Stimulated activated naive B cell treated with anti-CD40 and anti-IgM and Interleukin-4, amounts not matched to agents 10 μg/mL and 1 μg/mL and 100 μg/mL, for 72 hours (primary cell): ENCODE measurements at places on chromosomes 2 and 18.

GRCh38 chr2:24875901-24876300, 44.1 kb downstream of the ADCY3 start:
- DNase-seq: no peak

DNA sequence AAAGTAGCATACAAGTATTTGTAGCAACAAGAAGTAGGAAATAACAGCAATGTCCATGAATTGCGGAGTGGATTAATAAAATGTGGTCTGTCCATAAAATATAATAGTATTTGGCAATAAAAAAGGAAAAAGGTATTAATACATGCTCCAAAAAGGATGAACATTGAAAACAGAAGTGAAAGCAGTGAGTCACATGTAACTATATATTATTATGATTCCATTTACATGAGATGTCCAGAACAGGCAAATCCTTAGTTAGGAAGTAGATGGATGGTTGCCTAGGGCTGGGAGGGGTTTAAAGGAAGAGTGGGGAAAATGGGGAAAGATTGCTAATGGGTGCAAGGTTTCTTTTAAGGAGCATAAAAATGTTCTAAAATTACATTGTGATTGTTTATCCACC, 44.5 kb downstream of the CCDC74A start:
- no peak for DNase-seq

- no peak for DNase-seq
These were observed 94.2 kb upstream of the FSHR start for GRCh38 chr2:49248506-49248905.

GRCh38 chr18:404061-404636, 96.4 kb downstream of the COLEC12 start:
- DNase-seq: no peak

DNA sequence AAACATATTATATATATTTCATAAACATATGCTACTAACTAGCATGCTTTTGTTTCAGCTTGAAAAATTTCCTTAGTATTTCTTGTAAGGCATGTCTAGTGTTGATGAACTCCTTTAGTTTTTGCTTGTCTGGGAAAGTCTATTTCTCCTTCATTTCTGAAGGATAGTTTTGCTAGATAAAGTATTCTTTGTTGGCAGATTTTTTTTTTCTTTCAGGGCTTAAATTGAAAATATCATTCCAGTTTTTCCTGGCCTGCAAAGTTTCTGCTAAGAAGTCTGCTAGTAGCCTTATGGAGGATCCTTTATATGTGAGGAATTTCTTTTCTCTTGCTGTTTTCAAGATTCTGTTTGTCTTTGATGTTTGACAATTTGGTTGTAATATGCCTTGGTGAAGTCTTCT, 183.5 kb downstream of the SLC4A3 start:
- DNase-seq: no peak

GRCh38 chr2:229313591-229313990, 42.5 kb upstream of the PID1 start:
- DNase-seq: no peak

DNA sequence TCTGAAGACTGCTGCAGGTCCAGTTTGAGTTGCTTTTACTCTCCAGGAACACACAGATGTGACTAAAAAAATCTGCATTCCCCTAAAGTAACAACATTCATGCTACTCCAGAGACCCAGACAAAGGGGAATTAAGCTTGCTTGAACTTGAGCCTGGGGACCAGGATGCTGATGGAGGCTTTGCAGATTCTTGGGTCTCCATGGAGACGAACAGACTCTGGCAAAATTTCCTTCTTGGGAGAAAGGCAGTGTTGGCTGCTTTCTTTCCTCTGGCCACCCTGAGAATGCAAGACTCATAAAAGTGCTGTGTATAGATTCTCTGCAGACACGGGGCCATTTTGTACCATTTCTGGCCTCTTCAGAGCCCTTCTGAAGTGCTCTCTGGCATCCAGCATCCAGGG, 112.0 kb downstream of the ACTR3 start:
- DNase-seq: no peak

DNA sequence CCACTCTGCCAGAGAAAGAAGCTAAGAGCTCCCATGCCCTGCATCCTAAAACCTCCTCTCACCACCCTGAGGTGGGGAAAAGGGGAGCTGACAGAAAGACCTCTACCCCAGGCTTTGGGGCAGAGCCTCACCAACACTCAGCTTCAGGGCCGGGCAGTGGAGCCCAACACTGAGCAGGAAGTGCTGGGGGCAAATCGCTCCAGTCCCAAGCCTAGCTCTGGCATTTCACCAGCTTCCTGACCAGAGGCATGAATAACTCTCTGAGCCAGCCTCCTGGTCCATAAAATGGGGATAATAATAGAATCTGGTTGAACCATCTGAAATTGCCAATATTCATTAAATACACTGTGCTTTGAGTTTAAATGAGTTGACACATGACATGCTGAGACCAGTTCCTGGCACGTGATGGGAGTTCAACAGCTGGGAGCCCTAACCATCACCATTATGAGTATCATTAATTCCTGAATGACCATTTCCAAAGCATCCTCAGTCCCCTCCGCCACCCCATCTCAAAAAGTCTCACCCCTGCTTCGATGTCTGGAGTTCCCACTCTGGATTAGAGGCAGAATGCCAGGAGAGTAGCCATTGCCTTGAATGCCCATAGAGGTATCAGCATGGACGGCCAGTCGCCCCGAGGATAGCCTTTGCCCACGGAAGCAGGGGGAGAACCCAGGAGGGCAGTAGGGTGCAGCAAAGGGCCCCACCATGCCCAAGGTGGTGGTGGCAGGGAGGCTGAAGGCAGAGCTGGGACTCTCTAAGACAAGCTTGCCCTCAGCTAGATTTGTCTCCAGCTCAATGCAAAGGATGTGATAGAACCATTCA, 153.4 kb downstream of the TNS1 start:
- no peak for DNase-seq

DNA sequence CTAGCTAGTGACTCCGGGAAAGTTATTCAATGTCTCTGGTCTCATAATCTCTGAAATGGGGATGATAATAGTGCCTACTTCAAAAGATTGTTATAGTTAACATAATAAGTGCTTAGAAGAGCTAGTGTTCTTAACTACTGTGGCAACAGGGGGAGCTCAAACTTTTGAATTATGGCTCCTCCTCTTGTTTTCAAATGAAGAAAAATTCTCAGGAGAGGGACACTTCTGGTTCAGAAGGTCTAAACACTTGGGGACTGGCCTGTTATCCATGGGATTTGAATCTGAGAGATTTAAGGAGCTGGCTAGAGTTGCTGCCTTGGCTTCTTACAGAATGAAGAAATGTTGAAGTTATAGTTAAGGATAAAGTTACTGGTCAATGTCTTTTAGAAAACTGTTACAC, 92.2 kb upstream of the ITGB6 start:
- DNase-seq: no peak

DNA sequence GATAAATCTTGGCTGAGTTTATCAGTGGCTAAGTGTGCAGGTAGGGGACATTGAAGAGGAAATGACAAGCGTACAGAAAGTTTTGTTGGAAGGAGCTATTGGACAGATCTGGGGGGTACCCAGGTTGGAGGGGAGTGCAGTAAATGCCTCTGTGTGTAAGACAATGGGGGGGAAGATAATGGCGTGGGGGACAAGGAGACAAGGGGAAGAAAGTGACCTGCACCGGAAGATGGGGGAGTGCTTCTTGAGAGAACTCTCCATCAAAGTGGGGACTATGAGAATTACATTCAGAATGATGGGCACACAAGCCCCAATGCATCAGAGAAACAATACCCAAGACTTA, 190.0 kb downstream of the ALPK2 start:
- DNase-seq: no peak

GRCh38 chr2:48450936-48451602, 78.9 kb upstream of the STON1 start:
- no peak for DNase-seq

GRCh38 chr2:226916669-226917068, 80.8 kb downstream of the RHBDD1 start:
- DNase-seq: no peak

DNA sequence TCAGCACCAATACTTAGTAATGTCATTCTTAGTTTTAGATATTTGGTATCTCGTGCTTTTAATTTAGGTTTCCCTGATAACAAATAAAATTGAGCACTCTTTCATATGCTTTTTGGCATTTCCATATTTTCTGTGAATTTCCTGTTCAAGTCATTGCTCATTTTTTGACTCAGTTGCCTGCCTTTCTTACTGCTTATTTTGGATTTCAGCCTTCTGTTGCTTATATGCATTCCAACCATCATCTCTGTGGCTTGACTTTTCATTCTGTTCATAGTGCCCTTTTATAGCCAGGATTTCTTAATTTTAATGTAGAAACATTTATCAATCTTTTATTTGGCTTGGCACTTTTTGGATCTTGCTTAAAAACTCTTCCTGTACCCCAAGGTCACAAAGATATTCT, 14.5 kb upstream of the KIF3C start:
- DNase-seq: no peak

GRCh38 chr18:50832754-50833153, 12.9 kb upstream of the MRO start:
- no peak for DNase-seq

DNA sequence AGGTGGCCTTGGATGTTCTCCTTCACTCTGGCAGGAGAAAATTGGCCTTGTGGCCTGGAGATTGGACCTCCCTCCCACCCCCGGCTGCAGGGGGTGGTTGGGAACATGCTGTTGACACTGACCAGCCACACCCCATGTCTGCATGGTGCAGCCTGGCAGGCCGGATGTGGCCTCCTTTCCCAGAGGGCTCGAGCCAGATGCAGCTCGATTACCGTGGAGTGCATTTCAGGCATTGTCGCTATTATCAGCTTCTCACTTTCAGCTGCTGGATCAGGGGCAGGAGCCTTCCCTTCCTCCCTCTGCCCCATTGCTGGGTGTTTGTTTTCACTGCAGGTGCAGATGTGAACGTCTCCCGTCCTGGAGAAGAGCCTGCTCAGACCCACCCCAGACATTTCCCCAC, 211.0 kb upstream of the SIX2 start:
- no peak for DNase-seq

DNA sequence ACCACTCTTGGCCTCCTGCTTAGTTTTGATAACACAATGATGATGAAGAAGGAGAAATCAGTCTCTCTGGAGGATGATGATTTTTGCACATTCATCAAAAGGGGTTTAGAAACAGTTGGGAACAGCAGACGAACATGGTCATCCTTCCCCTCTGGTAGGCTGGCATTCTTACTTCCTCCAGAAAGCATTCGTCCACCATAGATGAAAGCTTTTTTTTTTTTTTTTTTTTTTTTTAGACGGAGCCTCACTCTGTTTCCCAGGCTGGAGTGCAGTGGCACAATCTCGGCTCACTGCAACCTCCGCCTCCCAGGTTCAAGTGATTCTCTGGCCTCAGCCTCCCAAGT, 43.5 kb upstream of the TTC39C start:
- no peak for DNase-seq

DNA sequence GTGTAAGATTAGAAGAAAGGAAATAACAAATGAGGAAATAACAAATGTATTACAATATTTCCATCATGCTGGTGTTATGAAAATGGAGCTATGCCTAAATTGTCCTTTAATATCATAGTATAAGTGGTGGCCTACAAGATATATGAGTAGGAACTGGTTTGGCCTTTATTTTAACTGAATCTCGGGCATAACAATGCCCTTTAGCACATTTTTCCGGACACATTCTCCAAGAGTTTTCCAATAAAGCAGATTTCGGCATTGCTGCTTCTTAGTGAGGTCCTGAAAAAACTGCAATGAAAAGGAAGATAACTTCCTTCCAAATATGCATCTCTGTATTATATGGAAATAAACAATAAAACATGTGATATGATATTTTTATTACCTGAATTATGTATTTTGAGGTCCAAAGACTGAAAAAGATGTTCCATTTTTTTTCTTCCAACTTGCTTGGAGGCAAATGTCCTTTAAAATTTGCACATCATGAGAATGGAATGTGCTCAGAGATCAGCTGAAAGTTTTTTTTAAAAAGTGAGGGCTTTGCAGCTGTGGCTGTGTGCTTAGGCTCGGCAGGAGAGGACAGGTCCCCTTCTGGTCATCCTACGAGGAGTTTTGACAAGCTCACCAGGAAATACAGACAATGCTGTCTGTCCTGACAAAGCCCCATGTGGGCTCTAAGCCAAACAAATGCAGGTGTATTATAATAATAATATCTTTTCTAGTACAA, 132.3 kb upstream of the RND3 start:
- DNase-seq: no peak

DNA sequence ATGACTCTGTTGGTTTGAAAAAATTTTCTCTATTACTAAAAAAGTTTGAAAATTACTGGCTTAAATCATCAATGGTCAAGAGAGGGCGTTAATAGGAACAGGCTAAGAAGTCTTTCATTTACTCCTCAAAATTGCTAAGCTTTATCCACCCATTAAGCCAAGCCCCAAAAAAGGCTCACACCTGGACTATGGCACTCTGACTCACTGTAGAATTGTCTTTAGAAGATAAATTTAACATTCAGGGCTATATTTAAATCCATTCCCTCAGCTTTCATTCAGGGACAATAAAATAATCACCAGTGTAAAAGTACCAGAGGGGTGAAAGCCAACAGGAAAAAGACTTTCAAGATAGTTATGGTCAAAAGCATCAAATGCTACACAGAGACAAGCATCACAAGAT, 80.0 kb downstream of the SESTD1 start:
- DNase-seq: no peak

DNA sequence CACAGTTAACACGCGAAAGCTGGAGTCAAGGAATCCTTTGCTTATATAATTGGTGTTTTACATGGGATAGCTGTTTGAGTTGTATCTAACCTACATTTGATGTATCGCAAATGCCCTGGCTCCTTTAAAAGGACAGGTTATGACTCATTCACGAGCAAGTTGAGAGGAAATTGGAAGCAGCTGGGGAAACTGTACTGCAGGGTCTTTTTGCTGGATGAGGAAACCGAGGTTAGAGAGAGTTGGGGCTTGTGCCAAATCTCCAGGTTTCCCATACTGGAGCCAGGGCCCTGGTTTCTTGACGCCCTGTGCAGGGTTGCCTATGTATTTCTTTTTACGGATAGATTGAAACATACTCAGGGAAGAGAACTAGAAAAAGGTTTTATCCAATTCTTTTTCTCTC, 60.0 kb upstream of the SPTBN1 start:
- no peak for DNase-seq

GRCh38 chr18:78986018-78986481, 6.4 kb downstream of the SALL3 start:
- DNase-seq: no peak

DNA sequence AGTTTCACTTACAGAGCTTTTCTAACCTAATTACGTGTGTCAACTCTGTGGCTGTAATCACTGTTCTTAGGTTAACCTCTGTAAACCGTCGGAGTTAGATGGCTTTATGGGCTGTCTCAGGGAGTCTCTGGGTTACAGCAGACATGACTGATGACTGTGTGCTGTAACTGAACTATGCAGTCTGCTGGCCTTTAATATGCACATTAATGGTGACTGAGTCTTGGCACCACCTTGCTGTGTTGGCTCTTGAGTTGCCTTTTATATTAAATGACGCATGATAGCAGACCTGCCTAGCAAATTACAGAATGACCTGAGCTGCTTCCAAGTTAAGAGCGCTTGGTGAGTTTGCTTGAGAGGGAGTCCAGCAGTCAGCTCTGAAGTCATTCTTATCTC, 90.1 kb downstream of the ACKR3 start:
- no peak for DNase-seq

DNA sequence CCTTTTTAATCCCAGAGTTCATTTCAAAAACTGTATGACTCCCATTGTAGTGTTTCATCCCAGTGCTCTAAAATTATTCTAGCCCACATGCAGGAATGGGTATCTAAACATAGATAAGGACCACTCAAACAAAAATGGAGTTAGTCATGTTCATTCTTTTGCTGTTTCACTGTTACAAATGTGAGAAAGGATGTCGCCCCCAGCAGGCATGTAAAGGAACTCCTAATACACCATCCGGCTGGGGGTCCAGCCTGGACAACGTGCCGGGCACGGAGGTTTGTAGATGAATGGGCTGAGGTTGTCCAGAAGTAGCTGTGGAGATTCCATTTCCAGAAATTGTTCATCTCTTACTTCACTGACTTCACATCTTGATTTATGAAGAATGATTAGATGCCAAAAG, 101.9 kb upstream of the RAB12 start:
- no peak for DNase-seq
